ENCODE measurements at places on chromosomes 7 and 10.

DNA sequence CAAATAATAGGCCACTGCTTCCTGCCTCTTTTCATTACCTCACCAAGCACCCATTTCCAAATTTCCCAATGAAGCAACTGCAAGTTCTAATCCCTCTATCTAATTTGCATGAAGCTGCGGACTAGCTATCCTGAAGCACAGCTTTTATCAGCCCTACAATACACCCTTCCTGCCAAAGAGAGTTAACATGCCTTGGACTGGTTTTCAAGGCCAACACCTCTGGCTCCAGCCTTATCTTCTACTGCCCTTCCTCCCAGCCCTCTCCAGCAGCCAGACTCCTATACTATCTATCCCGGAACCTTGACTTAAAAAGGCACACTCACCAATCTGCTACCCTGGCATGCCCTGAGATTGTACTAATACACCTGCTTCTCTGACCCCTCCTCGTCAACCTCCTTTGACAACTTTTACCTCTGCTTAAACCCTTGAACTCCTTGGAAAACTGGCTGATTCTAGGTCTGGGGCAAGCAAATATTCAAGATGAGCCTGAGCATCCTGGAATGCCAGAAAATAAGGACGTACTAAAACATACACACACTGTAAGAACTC, 73.4 kb downstream of the SGMS1 start:
- DNase-seq: no peak

GRCh38 chr10:103750836-103751235, 104.5 kb downstream of the SH3PXD2A start:
- no peak for DNase-seq

GRCh38 chr7:22627136-22627535, 99.9 kb upstream of the IL6 start:
- DNase-seq: no peak

GRCh38 chr10:21493784-21494183, 31.7 kb downstream of the SKIDA1 start:
- no peak for DNase-seq

DNA sequence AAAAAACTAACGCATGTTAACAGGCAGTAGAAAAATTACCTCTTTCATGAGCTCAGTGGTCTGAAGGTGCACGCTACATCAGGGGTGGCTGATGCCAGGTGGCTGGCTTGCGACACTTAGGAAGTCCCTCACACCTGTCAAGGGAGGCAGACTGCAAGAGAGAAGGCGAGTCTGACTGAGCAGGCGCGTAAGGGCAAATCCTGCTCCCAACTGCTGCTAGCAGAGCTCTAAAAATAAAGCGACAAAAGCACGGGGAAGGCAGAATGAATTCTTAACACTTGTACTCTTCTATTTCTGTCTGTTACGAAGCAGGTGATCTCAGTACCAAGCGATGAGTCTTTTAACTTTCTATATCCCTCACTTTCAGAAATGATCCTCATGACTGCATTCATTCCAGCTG, 33.1 kb downstream of the CACNA2D1 start:
- DNase-seq: no peak

- peak; percentile 29 for DNase-seq
These were observed 134.3 kb upstream of the PDE1C start for GRCh38 chr7:32204361-32205018.

- no peak for DNase-seq
These were observed 1.2 kb downstream of the ZWINT start for GRCh38 chr10:56359837-56360236.

DNA sequence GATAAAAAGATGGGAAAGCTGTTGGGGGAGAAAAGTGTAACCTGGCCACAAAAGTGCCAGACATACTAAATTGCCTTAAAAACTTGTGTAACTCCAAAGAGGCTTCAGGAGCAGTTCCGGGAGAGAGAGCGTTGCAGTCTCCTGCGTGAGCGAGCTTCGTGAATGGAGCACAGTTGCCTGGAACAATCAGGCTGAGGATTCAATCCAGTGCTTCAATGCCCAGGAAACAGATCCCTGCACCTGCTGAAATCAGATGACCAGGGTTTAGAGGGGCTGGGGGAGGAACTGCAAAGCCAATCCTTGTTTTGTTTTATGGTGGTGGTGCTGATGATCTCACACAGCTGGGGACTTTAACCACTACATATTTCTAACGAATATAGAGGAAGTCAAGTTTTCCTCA, 398.3 kb downstream of the DPP6 start:
- no peak for DNase-seq

GRCh38 chr10:84397735-84398144, 69.4 kb downstream of the CCSER2 start:
- DNase-seq: no peak

Data from GM13977 (cell line).